Spinal cord (tissue), 10 donors: ENCODE measurements at places on chromosomes 7 and 10.

DNA sequence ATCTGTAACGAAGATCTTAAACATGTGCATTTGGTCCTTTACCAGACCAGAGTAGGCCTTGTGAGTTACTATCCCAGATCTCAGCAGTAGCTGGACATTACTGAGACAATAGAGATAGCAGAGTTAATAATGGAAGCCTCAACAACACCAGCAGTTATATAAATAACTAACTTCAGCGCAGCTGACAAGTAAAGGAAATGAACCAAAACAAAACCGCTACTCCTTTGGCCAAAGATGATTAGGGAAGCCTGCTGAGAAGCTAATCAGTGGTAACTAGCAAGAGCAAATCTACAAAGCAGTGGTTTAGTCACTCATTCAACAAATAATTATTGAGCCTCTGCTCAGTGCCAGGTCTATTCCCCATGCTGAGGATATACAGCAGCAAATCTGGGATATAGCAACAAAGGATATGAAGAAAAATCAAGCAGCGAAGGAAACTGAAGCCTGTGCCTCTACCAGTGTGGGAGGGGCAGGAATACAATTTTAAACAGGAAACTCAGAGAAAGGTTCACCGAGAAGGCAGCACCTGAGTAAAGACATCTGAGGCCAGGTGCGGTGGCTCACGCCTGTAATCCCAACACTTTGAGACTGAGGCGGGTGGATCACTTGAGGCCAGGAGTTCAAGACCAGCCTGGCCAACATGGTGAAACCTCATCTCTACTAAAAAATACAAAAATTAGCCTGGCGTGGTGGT, 103.6 kb downstream of the ELMO1 start:
- no peak for DNase-seq
- H3K4me3 ChIP-seq = no peak overlapping the region
- H3K4me1 ChIP-seq = peaks cover 5% of the 10 kb centered on the region
- no peaks in the 10 kb centered on the region for H3K27me3 ChIP-seq

DNA sequence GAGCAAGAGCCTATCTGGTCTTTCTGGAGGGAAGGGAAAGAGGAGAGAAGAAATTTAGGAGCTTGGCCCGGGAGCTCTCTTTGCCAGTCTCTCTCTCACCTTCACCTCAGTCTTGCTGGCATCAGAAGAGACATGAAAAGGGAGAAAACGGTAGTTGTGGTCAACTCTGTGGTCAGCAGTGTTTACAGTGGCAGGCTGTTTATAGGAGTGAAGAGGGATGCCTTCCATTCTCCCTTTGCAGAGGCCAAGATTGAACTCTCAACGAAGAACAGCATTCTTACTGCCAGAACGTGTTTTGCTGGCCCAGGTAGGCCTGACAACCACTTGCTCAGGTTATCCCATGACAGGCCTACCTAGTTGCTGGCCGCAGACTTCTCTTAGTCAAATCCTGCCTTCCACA, 133.3 kb downstream of the CCDC3 start:
- H3K4me3 ChIP-seq = no peak overlapping the region
- no peak for DNase-seq
- H3K27me3 ChIP-seq = no peaks in the 10 kb centered on the region
- H3K4me1 ChIP-seq = no peaks in the 10 kb centered on the region
- H3K27ac ChIP-seq = no peak overlapping the region

- peak; percentile 71 for DNase-seq
- no peaks in the 10 kb centered on the region for H3K4me1 ChIP-seq
- peak overlapping the region; percentile 45 for H3K27ac ChIP-seq
- H3K36me3 ChIP-seq = no peaks in the 10 kb centered on the region
- peak overlapping the region; percentile 13 for H3K4me3 ChIP-seq
Measured at GRCh38 chr10:59019603-59020002, 156.8 kb upstream of the PHYHIPL start.

GRCh38 chr7:129896568-129897382, 56.0 kb downstream of the UBE2H start:
- peaks cover 6% of the 10 kb centered on the region for H3K36me3 ChIP-seq
- no peaks in the 10 kb centered on the region for H3K27me3 ChIP-seq
- no peak overlapping the region for H3K27ac ChIP-seq
- no peak overlapping the region for H3K4me3 ChIP-seq

GRCh38 chr7:99422625-99423024, 13.9 kb downstream of the BUD31 start:
- no peak overlapping the region for H3K27ac ChIP-seq
- no peaks in the 10 kb centered on the region for H3K27me3 ChIP-seq
- H3K4me3 ChIP-seq = no peak overlapping the region
- no peaks in the 10 kb centered on the region for H3K4me1 ChIP-seq

DNA sequence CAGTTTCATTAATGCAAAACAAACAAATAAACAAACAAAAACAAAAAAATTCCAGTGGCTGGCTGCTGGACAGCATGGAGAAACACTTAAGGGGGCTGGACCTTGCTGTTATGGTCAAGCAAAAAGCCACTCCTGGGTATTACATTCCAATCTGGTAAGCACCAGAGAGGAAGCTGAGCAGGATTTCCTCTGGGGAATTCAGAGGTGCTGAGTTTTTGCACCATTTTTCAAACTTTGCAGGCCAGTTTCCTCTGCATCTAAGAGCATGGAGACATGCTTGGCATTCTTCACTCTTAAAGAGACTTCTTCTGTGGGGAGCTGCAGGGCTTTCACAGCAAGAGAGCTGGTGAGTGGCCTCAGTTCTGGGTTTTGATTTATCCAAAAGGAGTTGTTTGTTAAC, 84.5 kb downstream of the FZD1 start:
- peaks cover 5% of the 10 kb centered on the region for H3K4me1 ChIP-seq
- H3K36me3 ChIP-seq = no peaks in the 10 kb centered on the region
- no peak overlapping the region for H3K27ac ChIP-seq
- H3K27me3 ChIP-seq = no peaks in the 10 kb centered on the region

DNA sequence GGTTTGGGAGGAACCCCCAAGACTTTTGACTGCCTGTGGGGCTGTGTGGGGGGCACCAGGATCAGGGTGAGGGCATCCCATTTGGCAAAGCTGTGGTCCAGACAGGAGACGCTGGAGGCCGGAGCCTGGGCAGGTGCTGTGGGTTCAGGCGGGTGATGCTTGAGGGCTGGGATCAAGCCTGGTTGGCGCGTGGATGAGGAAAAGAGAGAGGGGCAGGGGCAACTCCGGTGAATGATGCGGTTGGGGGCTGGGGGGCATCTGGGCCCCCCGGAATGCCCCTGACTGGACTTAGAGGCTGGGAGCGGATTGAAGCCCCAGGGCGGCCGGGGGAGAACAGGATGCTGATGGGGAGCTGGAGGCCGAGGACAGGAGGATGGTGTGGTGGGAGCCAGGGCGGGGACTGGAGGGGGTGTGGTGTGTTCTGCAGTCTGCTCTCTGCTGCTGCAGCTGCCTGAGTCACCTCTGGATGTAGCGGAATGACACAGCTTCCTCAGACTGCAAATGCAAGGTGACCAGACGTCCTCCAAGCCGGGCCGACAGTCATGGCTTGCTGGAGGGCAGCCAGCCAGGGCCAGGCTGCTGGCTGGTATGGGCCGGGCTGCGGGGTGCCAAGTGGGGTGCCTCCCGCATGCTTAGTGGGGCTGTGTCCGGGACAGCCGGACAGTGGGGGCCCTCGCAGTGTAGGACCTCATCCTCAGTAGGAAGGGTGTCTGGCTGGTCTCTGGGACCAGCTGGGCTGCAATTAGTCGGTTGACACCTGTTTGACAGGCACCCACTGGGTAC, 3.2 kb downstream of the MAFK start:
- H3K36me3 ChIP-seq = peaks cover 22% of the 10 kb centered on the region
- no peak overlapping the region for H3K4me3 ChIP-seq
- DNase-seq = no peak
- peaks cover 5% of the 10 kb centered on the region for H3K27me3 ChIP-seq
- peak overlapping the region; percentile 43 for H3K27ac ChIP-seq

DNA sequence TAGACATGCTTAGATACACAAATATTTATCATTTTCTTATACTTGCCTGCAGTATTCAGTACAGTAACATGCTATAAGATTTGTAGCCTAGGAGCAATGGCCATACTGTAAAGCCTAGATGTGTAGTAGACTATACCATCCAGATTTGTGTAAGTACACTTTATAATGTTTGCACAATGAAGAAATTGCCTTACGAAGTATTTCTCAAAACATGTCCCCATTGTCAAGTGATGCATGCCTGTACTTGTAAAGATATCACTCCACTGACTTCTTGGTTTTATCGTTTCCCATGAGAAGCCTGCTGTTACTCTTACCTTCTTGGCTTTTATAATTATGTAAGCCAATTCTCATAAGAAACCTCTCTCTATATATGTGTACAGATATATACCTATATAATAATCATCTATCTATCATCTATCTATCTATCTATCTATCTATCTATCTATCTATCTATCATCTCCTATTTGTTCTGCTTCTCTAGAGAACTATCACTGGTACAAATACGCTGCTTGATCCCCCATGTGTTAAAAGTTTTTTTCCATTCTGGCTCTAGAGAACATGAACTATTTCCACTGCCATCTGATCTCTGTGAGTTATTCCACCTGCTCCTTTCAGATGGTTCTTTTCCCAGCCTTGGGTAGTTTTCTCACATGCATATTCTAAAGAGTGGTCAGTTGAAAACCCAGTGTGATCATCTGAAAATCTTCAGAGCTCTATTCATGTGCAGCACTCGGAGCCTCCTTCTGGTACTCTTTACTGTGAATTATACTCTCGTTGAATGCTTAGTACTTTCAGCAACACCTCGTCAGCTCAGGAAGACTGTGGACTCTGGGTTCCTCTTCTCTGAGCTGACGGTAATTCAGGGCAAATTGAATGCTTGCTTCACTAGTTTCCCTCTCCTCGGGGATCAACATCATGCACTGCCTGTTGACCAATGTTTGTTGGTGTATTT, 14.5 kb upstream of the VCL start:
- no peak overlapping the region for H3K27ac ChIP-seq
- no peaks in the 10 kb centered on the region for H3K27me3 ChIP-seq
- no peaks in the 10 kb centered on the region for H3K36me3 ChIP-seq
- H3K4me3 ChIP-seq = no peak overlapping the region

GRCh38 chr10:92880233-92880861, 32.0 kb downstream of the EXOC6 start:
- H3K36me3 ChIP-seq = no peaks in the 10 kb centered on the region
- DNase-seq = peak; percentile 21
- no peaks in the 10 kb centered on the region for H3K27me3 ChIP-seq
- H3K27ac ChIP-seq = no peak overlapping the region
- H3K4me3 ChIP-seq = no peak overlapping the region

DNA sequence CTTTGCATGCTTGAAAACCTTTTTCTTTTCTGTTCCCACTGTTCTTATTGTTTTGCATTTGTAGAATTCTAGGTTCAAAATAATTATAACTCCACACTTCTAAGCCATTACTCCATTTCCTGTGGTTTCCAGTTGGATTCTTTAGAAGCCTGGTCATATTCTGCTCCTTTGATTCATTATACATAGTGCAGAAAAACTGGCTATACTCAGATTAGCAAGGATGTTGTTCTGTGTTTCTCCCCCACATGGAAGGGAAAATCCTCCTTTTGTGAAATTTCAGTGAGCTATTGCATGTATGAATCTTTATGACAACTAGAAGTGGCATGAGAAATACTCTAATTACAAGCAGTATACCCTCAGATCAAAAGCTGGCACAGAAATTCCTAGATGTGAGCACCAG, 79.5 kb downstream of the SLC13A1 start:
- no peaks in the 10 kb centered on the region for H3K4me1 ChIP-seq
- H3K27me3 ChIP-seq = no peaks in the 10 kb centered on the region

- H3K27me3 ChIP-seq = no peaks in the 10 kb centered on the region
- DNase-seq = no peak
- H3K27ac ChIP-seq = no peak overlapping the region
- H3K4me1 ChIP-seq = peaks cover 18% of the 10 kb centered on the region
- H3K4me3 ChIP-seq = no peak overlapping the region
Measured at GRCh38 chr10:102819054-102819453, 18.2 kb downstream of the CYP17A1 start.

- no peak overlapping the region for H3K4me3 ChIP-seq
- DNase-seq = no peak
- H3K27me3 ChIP-seq = no peaks in the 10 kb centered on the region
Measured at GRCh38 chr10:4024516-4025245, 239.7 kb upstream of the KLF6 start.

- H3K4me3 ChIP-seq = no peak overlapping the region
- H3K36me3 ChIP-seq = peaks cover 56% of the 10 kb centered on the region
- no peaks in the 10 kb centered on the region for H3K27me3 ChIP-seq
- peak overlapping the region; percentile 57 for H3K27ac ChIP-seq
- peaks cover 7% of the 10 kb centered on the region for H3K4me1 ChIP-seq
Measured at GRCh38 chr7:74380720-74381119, 73.0 kb upstream of the GTF2IRD1 start.

DNA sequence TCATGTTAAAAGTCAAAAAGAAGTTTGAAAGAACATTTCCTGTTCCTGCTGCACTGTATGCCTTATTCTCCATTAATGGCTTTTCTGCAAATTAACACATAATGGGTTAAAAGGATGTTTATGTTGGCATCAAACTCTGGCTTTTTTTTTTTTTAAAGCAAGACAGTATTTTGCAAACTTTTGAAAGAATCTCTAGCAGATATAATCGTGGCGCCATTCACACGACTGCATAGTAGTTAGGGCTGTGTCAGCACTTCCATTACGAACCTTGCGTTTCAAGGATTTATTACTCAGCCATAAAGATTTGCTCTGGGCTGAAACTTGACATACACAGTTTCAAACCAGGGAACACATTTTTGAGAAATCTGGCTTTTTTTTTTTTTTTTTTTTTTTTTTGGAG, 207.8 kb downstream of the DYNC1I1 start:
- no peak overlapping the region for H3K4me3 ChIP-seq
- no peak for DNase-seq
- no peaks in the 10 kb centered on the region for H3K4me1 ChIP-seq
- H3K27me3 ChIP-seq = no peaks in the 10 kb centered on the region

GRCh38 chr7:136923111-136923667, 54.7 kb downstream of the CHRM2 start:
- H3K27ac ChIP-seq = no peak overlapping the region
- no peak overlapping the region for H3K4me3 ChIP-seq
- no peaks in the 10 kb centered on the region for H3K36me3 ChIP-seq

GRCh38 chr10:12965571-12965970, 35.9 kb downstream of the CCDC3 start:
- H3K27me3 ChIP-seq = no peaks in the 10 kb centered on the region
- H3K4me3 ChIP-seq = no peak overlapping the region
- H3K4me1 ChIP-seq = peaks cover 2% of the 10 kb centered on the region
- H3K27ac ChIP-seq = no peak overlapping the region

DNA sequence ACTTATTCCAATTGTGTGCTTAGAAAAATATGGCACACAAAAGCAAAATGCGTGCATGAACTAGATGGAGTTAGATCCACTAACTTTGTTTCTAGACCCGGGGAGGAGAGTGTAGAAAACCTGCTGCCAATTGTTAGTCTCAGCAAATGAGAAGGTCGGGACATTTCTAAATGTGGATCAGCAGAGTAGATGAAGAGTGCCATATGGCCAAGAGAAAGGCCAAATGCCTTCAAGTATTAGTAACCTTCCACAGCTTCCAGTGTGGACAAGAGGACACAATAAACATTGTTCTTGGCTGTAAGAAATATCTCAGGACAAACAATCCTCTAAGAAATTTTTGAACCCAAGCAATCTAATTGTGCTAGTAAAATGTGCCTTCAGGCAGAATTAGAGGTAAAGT, 690.3 kb downstream of the REEP3 start:
- H3K27me3 ChIP-seq = no peaks in the 10 kb centered on the region
- H3K4me1 ChIP-seq = no peaks in the 10 kb centered on the region
- H3K36me3 ChIP-seq = no peaks in the 10 kb centered on the region
- H3K27ac ChIP-seq = no peak overlapping the region
- no peak for DNase-seq
- no peak overlapping the region for H3K4me3 ChIP-seq

GRCh38 chr7:132245539-132245938, 330.7 kb downstream of the PLXNA4 start:
- peaks cover 18% of the 10 kb centered on the region for H3K4me1 ChIP-seq
- no peaks in the 10 kb centered on the region for H3K27me3 ChIP-seq
- H3K27ac ChIP-seq = no peak overlapping the region
- H3K4me3 ChIP-seq = no peak overlapping the region
- H3K36me3 ChIP-seq = peaks cover 2% of the 10 kb centered on the region
